T-cell (primary cell): ENCODE measurements at places on chromosomes 12 and 14. TPM values are rescaled to one million over a fixed set of nuclear protein-coding genes. Genes with fewer than 3 reads are reported as not detected.

KRT72 gene
- total RNA-seq: 10.1 TPM

FBXL14 gene
- 31.0 TPM for total RNA-seq

UNC79 gene
- total RNA-seq: not detected

TMEM229B gene
- 32.3 TPM for total RNA-seq

CLEC6A gene
- total RNA-seq: not detected

PPFIA2 gene
- not detected for total RNA-seq

DNA sequence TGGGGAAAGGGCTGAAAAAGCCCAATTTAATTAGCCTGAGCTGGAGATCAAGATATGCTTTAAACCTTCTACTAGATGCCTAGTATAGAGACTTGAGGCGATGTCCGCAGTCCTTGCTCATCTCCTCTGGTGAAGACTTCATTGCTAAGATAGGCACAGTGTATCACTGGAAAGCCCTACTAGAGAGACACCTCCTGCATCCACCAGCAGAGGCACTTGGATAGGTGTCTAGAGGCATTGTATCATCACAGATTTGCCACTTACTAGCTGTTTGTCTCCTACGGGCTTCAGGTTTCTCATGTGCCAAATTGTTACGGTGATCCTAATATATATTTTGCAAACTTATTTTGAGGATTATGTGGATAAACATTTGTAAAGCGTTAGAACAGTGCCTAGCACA lies 1048.5 kb downstream of the GALC start:
- H3K27me3 ChIP-seq: no peaks in the 10 kb centered on the region
- no peaks in the 10 kb centered on the region for H3K36me3 ChIP-seq
- H3K4me3 ChIP-seq: no peak overlapping the region
- no peak for DNase-seq
- no peak overlapping the region for H3K27ac ChIP-seq
- H3K4me1 ChIP-seq: no peaks in the 10 kb centered on the region

DNA sequence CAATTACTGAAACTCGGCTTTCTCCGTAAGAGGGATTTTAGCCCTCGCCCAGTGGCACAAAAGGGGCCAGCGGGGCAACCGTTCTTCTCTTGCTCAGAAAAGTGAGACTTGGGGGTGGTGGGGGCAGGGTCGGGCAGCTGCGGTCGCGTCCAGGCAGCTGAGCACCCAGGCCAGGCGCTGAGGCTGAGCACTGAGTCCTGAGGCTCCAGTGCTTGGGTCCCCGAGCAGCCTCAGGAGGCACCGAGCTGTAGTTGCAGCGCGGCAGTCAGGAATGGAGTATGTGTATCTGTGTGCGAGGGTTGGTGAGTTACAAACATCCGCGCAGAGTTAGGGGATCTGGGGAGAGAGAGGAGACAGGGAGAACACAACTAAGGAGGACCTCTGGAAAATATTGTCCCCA lies 4.1 kb upstream of the HOXC6 start:
- DNase-seq: no peak
- no peaks in the 10 kb centered on the region for H3K36me3 ChIP-seq
- peaks cover 27% of the 10 kb centered on the region for H3K27me3 ChIP-seq
- no peak overlapping the region for H3K4me3 ChIP-seq

- peaks cover 28% of the 10 kb centered on the region for H3K27me3 ChIP-seq
- no peak overlapping the region for H3K27ac ChIP-seq
- no peaks in the 10 kb centered on the region for H3K4me1 ChIP-seq
- DNase-seq: no peak
Observed at GRCh38 chr12:124652661-124653060, 85.2 kb upstream of the NCOR2 start.

DNA sequence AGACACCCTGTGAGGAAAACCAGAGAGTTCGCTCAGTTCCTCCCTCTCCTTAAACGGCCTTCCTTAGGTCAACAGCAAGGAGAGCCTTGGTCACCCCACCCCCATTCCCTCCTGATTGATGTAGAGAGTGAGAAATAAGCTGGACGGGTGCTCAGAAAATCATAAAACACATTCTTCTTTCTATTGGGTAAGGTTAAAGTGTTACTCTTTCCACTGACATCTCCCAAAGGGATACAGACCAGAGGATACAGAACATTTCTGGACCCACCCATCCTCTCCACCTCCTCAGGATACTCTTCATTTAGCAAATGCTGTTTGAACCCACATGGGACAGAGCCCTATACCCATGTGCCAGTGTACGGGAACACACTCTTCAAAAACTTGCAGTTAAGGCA lies 11.6 kb upstream of the KRT77 start:
- no peaks in the 10 kb centered on the region for H3K27me3 ChIP-seq

GRCh38 chr12:120093592-120094355 lies 22.8 kb downstream of the RAB35 start:
- no peak overlapping the region for H3K27ac ChIP-seq
- DNase-seq: no peak
- no peaks in the 10 kb centered on the region for H3K4me1 ChIP-seq
- H3K36me3 ChIP-seq: peaks cover 19% of the 10 kb centered on the region

- no peak overlapping the region for H3K27ac ChIP-seq
- H3K27me3 ChIP-seq: no peaks in the 10 kb centered on the region
- no peak for DNase-seq
- no peaks in the 10 kb centered on the region for H3K36me3 ChIP-seq
- no peak overlapping the region for H3K4me3 ChIP-seq
Observed at GRCh38 chr12:92085040-92085735, 60.5 kb downstream of the BTG1 start.

DNA sequence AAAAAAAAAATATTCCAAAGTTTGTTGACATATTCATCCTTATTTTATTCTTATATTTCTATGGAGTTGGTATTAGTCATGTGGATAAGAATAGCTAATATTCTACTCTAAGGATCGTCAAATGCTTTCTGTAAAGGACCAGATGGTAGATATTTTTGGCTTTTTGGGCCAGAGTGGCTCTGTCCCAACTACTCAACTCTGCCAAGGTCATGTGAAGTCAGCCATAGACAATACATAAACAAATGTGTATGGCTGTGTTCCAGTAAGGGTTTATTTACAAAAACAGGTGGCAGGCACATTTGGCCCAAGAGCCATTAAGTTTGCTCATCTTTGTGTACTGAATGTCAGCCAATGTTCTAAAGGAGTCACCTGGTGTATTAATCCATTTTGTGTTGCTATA lies 131.8 kb downstream of the TBX5 start:
- no peak overlapping the region for H3K4me3 ChIP-seq
- H3K27ac ChIP-seq: no peak overlapping the region
- H3K27me3 ChIP-seq: no peaks in the 10 kb centered on the region
- no peak for DNase-seq
- no peaks in the 10 kb centered on the region for H3K4me1 ChIP-seq

DNA sequence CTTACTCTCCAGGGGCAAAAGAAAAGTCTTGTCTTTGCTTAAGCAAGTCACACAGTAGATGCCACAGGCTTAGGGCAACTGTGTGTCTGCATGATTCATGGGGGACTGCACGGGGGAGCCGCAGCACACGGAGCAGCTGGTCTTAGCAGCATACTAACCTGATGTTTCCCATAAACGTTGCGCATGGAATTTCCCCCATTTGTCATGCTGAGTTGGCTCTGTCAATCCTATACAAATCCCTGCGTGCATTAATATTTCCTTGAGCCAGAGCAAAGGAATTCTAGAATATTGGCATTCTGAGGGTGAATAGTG lies 71.2 kb downstream of the SAMD4A start:
- no peaks in the 10 kb centered on the region for H3K36me3 ChIP-seq
- no peak overlapping the region for H3K27ac ChIP-seq
- H3K27me3 ChIP-seq: peaks cover 4% of the 10 kb centered on the region
- H3K4me1 ChIP-seq: no peaks in the 10 kb centered on the region
- DNase-seq: no peak

- no peaks in the 10 kb centered on the region for H3K36me3 ChIP-seq
- no peak overlapping the region for H3K27ac ChIP-seq
- DNase-seq: no peak
- no peak overlapping the region for H3K4me3 ChIP-seq
Observed at GRCh38 chr14:65228436-65228835, 126.1 kb upstream of the MAX start.

GRCh38 chr12:43636725-43637463 lies 84.9 kb upstream of the ADAMTS20 start:
- H3K27ac ChIP-seq: no peak overlapping the region
- no peak for DNase-seq
- H3K36me3 ChIP-seq: no peaks in the 10 kb centered on the region
- no peak overlapping the region for H3K4me3 ChIP-seq
- H3K27me3 ChIP-seq: no peaks in the 10 kb centered on the region

DNA sequence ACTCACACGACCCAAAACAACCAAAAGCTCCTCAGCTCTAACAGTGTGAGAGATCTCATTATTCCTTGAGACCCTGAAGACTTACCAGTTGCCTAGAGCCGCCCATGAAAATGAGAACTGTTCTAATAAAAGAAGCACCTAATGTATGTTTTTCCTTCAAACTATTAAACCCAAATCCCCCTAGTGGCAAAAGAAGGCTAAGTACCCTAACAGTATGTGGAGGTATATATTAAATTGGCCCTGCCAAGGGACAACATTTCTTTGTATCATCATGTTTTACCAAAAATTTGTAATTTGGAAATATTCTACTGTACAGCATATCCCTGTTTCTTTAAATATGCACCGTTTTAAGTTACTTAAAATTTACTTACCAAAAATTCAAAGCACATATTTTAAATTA lies 38.0 kb upstream of the PPFIA2 start:
- no peak overlapping the region for H3K27ac ChIP-seq
- no peak overlapping the region for H3K4me3 ChIP-seq
- H3K4me1 ChIP-seq: no peaks in the 10 kb centered on the region
- H3K36me3 ChIP-seq: no peaks in the 10 kb centered on the region
- no peak for DNase-seq

DNA sequence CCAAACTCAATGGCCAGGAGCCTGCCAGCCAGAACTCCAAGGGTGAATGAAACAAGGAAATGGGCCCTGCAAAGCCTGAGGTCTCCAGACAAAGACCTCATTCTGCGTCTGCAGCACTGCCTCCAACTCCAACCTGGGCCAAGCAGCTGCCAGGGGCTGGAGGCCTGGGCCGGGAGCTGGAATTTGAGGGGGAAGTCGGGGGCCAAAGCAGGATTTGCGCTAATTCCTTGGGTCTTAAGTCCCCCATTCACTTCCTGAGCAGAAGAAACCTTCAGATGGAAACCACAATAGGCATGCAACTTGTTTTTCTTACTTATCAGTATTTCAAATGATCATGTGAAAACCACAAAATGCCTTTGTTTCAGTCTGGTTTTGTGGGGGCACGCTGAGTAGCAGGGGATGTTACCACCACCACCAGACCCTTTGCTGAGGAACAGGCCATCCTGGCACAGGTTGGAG lies 23.0 kb upstream of the TC2N start:
- H3K4me1 ChIP-seq: peaks cover 23% of the 10 kb centered on the region
- H3K27me3 ChIP-seq: no peaks in the 10 kb centered on the region
- H3K36me3 ChIP-seq: no peaks in the 10 kb centered on the region
- no peak overlapping the region for H3K4me3 ChIP-seq
- no peak for DNase-seq
- H3K27ac ChIP-seq: peak overlapping the region; percentile 54

DNA sequence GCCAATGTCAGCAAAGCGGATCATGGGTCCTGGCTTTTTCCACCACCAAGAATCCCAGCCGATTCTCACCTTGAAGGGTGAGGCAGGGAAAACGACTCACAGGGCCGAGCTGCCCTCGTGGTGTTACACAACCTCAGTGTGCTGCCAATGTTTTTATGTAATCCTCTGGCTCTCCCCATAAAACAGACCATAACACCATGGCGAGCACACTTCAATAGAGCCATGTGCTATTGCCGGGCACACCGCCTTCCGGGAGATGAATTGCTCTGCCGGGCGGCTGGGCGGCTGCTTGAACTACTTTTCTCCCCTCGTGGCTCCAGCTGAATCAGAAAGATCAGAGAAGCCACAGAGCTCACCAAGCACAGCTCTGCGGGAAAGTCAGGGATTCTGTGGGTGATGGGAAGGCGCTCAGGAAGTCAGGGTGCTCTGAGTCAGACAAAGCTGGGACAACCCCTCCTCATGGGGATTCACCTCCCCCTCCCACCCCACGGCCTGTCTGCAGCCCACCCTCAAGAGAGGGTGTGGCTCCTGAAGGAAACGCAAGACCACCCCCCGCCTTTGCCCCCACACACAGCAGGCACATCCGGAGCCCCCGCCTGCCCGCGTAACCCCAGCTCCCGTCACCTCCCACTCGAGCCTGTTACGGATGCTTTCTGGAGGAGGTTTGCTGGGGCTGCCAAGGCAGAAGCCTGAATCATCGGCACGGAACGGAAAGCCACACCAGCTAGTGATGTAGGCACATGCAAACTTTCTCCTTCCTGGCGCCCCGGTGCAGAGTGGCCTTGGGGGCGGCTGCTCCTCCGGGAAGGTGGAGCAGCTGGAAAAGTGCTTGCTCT lies 1.8 kb downstream of the GALNT9 start:
- H3K27me3 ChIP-seq: peaks cover 11% of the 10 kb centered on the region
- H3K27ac ChIP-seq: no peak overlapping the region
- DNase-seq: no peak
- H3K4me3 ChIP-seq: no peak overlapping the region
- H3K4me1 ChIP-seq: no peaks in the 10 kb centered on the region

DNA sequence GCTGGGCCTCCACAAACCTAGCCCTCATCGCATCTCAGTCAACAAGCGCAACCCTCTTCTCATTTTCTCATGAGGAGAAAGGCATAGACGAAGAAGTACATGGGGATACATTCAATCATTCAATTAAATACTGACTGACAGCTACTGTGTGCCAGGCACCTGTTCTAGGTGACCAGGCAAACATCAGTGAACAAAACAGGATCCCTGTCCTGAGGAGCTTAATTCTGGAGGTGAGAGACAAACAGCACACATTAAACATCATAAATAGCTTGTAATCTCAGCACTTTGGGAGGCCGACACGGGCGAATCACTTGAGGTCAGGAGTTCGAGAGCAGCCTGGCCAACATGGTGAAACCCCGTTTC lies 362 bp upstream of the ACYP1 start:
- peak overlapping the region; percentile 70 for H3K27ac ChIP-seq
- no peaks in the 10 kb centered on the region for H3K27me3 ChIP-seq
- no peak for DNase-seq
- H3K4me1 ChIP-seq: peaks cover 17% of the 10 kb centered on the region

DNA sequence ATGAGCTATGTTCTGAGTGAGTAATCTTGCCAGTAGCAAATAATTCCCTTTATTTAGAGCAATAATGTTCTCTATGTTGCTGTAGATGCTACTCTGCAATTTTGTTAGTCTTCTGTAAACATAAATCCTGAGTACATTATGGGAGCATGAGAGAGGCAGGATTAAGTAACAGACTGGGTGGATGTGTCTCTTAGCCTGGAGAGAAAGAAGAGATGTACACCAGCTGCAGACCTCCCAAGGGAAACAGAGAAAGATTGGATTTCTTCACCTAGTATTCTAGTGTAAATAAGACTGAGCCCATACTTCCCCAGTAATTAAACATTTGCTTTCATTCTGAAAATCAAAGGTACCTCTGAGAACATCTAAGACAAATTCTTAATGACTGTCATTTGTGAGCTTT lies 564.0 kb downstream of the TRHDE start:
- H3K4me1 ChIP-seq: no peaks in the 10 kb centered on the region
- no peaks in the 10 kb centered on the region for H3K27me3 ChIP-seq
- no peak overlapping the region for H3K4me3 ChIP-seq
- H3K36me3 ChIP-seq: no peaks in the 10 kb centered on the region
- no peak for DNase-seq
- no peak overlapping the region for H3K27ac ChIP-seq
